ENCODE measurements at places on chromosomes 12 and 14.

DNA sequence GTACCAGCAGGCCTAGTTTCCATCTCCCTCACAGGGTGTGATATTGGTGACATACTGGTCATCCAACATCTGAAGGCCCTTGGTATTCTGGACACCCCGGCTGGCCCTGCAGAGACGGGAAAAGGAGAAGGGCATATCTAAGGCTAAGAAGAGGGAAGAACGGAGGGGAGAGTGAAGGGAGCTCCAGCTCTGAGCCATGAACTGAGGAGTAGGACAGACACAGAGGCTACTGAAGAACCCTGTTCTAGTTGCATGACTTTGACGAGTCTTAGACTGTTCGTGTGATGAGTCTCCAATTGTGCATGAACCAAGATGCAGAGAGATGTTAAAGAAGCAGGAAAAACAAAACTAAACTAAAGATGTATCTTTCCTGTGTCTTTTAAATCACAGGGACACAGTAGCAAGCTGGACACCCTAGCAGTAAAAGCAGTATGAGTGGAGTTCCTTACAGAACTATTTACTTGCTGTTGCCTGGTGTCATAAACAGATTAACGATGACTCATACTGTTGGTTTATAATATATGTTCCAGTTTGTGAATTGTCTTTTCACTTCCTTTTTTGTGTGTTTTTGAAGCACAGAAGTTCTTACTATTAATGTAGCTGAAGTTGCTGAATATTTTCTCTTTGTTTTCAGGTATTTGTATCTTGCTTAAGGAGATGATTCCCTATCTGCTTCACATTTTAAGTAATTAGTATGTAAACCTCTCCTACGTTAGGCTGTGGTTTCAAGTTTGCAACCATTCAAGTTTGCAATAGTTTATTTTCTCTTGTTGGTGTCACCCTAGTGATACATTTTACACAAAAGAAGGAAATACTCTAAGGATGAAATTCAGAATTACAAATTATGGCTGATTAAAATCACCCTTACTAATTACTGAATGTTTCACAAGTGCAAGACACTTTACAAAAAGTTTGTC is 15.7 kb downstream of the FAR2 start:
- no peak for DNase-seq

GRCh38 chr12:46490635-46491034 is 118.1 kb upstream of the SLC38A2 start:
- DNase-seq: no peak

GRCh38 chr12:96093543-96094196 is 58.3 kb upstream of the LTA4H start:
- DNase-seq: no peak

DNA sequence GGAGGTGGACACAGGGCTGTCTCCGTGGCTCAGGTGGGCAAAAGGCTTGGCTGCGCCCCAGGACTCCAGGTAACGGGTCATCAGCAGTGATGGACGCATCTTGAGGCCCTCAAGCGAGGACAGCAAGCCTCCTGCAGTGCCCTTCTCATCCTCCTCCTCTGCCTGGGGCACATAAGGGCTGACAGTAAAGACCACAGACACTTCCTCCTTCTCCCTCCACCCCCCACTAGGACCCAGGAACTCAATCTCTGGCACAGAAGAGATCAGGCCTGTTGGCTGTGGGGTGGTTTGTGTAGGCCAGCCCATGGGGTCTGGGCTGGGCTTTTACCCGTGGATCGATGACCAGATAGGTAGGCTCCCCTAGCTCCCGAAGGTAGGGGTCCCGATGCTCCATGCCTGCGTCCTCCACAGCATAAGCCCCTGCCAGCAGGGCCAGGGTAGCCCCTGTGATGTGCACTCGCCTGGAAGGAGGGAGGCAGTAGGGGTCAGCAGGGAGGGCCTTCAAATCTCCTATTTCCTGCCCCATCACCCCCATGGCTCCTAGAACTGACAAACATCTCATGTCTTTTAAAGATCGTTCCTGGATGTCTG is 5.7 kb downstream of the ADCY4 start:
- DNase-seq: no peak

GRCh38 chr12:24919346-24920001 is 29.4 kb downstream of the BCAT1 start:
- no peak for DNase-seq

DNA sequence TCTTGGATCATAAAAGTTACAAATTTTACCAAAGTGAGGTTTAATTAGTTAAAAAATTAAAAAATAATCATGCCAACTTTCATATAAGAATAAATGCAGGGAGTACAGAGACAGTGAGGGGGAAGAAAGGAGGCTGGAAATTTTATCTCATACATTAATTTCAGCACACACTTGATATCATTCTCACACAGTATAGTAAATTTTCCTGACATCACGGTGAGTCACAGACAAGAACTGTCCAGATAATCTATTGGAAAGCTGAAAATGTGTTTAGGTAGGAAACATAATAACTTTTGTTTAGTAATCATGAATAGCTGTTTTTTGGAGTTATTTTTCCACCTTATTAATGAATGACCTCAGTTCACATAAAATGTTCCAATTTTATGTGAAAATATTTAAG is 1204.8 kb downstream of the GALC start:
- no peak for DNase-seq

GRCh38 chr12:90404071-90404470 is 550.9 kb downstream of the CCER1 start:
- DNase-seq: no peak

GRCh38 chr14:101619484-101619883 is 58.2 kb downstream of the DIO3 start:
- DNase-seq: no peak

GRCh38 chr12:128077211-128077916 is 189.6 kb upstream of the TMEM132C start:
- no peak for DNase-seq

DNA sequence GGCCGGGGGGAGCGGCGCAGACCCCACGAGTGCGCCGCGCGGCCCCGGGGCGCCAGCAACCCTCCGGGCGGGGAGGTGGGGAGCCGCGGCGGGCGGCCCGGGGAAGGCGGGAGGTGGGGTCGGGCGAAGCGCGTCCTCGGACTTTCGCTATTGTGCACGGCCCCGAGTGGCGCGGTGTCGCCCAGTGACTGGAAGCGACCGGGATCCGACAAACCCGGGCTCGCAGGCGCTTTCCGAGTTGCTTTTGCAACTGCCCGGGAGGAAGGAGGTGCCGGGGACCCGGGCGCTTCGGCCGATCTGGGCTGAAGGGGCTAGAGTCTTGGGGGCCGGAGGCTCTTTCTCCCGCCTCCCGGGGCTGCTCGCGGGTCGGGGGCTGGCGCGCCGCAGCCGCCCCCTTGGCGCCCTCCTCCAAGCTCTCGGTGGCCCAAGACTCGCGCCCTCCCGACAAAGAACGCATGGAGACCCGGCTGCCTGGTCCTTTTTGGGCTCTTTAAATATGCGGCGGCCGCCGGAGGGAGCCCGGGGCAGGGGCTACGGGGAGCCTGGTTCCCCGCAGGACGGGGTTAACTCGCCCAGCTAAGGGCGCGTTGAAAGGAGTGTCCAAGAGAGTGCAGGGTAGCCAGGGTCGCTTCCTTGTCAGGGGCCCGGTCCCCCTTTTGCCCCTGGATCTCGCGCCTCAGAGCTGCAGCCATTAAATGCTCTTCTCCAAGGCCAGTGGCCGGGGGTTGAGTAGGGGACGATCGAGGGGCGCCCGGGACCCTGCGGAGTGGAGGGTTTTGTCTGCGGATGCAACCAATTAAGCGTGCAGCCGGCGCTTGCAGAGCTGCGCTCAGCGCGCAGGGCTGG is 1.4 kb downstream of the HMGA2 start:
- DNase-seq: no peak

- no peak for DNase-seq
Measured at GRCh38 chr14:19878029-19878642, 3.2 kb downstream of the OR4K2 start.

- DNase-seq: no peak
Measured at GRCh38 chr12:69343357-69343756, 4.8 kb upstream of the LYZ start.

- no peak for DNase-seq
Measured at GRCh38 chr12:103623716-103624115, 36.6 kb downstream of the STAB2 start.

DNA sequence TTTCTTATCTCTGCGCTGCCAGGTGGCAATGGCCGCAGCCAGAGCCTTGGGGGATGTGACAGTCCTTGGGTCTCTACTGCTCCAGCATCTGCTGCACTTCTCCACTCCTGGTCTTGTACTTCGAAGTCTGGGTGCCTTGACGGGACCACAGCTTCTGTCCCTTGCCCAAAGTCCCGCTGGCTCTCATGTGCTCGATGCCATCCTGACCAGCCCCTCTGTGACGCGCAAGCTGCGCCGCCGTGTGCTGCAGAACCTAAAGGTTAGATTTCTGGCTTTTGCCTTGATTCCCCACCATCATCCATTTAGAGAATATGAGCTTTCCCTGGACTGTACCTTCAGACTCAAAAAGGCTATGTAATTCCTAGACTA is 3.8 kb downstream of the CIDEB start:
- no peak for DNase-seq

DNA sequence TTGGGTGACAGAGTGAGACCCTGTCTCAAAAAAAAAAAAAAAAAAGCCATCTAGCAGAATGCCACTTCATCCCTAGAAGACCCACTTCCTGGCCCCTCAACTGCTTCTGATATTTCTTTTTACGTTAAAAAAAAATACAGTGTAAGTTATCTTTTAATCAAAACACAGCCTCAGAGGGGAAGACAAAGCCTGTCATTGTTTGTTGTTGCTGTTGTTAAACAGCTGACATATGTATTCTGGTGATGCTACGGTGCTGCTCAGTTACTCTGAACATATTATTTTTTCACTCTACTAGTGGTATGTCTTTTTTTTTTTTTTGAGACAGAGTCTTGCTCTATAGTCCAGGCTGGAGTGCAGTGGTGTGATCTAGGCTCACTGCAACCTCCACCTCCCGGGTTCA is 75.4 kb downstream of the PAPLN start:
- no peak for DNase-seq

- DNase-seq: no peak
Measured at GRCh38 chr14:92616178-92616577, 102.6 kb downstream of the RIN3 start.

DNA sequence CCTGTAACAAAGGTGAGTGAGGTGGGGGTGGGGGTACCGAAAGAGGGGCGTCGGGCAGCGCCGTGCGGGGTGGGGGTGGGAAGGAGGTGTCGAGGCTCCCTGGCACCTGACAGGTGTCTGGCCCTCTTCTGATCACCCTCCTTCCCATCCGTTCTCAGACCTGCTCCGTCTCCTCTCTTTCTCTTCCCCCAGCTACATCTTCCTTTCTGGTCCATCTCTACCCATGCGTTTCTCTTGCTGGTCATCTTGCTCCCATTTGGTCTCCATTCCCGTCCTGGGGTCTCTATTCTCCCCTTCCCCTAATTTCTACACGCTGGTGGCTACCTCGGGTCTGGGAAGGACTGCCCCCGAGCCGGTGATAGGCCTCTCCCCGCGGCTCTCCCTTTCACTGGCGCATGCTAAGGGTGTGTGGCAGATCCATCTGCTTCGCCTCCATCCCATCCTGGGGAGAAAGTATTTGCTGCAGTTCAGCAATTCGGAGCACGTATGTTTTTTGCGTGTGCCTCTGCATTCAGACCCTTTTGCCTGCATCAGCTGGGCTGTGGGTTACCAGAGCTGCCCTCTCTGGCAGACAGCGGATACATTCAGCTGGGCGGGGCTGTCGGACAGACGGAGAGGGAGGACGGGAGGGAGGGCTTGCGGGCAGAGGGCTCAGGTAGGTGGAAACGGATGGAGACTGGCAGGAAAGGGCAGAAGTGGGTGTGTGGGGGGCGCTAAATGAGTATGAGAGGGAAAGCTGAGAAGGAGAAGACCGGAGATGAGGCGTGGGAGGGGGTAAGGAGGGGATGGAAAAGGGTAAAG is 730 bp downstream of the CLSTN3 start:
- DNase-seq: no peak

DNA sequence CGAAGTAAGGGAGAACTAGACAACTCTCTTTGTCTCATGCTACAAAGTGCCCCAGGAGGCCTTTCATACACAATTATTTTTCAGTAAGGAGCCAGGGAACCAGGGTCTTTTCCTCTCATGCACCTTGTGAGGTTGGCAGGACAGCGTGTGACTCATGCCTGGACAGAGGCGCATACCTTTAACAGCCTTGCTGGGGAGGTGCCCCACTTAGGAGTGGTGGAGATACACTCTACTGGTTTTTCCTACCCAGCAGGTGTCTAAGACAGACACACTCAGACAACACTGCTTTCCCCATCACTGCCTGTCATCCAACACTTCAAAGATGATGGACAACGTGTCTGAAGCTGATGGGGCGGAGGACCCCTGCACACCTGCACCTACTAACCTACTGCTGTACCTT is 49.1 kb downstream of the B4GALNT3 start:
- no peak for DNase-seq

DNA sequence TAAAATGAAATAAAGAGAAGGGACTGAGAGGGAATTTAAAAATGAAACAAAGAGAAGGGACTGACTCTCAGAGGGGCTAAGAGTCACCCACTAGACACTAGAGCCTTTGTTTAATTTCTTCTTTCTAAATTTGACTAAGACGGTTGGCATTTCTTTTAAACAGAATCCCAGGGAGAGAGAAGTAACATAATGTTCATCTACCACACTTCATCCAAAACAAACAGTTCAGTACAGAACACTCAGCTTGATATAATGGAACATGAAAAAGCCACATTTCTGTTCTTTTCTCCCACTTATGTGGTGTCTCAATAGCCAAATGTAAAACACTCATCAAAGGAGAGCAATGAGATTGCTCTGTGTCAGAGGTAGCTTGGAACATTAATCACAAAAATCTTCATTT is 10.1 kb upstream of the NT5DC3 start:
- no peak for DNase-seq

GRCh38 chr12:116861320-116861719 is 19.9 kb downstream of the HRK start:
- DNase-seq: no peak

GRCh38 chr12:118098911-118099671 is 4.7 kb downstream of the VSIG10 start:
- no peak for DNase-seq

- no peak for DNase-seq
Measured at GRCh38 chr14:100102156-100102785, 37.0 kb downstream of the EVL start.

GRCh38 chr12:4530982-4531586 is 7.6 kb upstream of the RAD51AP1 start:
- DNase-seq: no peak

GRCh38 chr14:34359420-34360117 is 102.5 kb downstream of the SPTSSA start:
- DNase-seq: no peak

- no peak for DNase-seq
Measured at GRCh38 chr14:56709201-56709600, 101.1 kb downstream of the OTX2 start.

GRCh38 chr12:50127546-50127945 is 15.5 kb downstream of the COX14 start:
- DNase-seq: no peak

DNA sequence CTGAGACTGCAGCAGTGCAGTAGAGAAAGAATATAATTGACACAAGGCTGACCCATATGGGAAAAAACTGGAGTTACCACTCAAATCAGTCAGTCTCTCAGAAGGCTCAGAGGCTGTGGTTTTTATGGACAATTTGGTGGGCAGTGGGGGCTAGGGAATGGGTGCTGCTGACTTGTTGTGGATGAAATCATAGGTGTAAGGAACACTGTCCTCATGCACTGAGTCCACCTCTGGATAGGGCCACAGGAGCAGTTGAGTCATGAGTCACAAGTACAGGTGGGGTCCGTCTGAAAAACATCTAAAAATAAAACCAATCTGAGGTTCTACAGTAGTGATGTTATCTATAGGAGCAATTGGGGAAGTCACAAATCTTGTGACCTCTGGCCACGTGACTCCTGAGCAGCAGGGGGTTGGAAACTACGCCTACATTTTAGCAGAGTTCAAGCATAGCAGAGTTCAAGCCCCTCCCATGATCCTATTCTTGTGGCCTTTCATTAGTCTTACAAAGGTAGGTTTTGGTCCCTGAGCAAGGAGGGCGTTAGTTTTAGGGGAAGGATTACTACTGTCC is 18.1 kb upstream of the SGPP1 start:
- DNase-seq: no peak
